ENCODE measurements at places on chromosomes 12 and 14.

- DNase-seq = no peak
Measured at GRCh38 chr12:121921066-121921465, 2.7 kb downstream of the CFAP251 start.

DNA sequence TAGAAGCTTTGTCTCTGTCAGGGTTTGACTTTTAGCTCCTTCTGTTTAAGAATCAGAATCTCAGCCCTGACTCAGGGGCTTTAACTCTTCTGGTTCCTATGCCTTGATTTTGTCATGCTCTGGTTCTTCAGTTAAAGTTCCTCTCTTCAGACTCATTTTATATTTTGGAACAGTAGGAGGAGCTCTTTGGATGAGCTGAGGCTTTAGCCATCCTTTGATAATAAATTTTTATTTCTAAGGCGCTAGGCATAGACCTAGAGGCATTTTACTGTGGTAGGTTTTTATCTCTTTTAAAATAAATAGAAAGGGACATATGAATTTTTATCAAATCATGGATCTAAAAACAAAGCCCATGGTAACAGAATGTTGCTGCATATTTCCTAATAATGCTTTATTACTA is 51.7 kb downstream of the ATP23 start:
- no peak for DNase-seq

DNA sequence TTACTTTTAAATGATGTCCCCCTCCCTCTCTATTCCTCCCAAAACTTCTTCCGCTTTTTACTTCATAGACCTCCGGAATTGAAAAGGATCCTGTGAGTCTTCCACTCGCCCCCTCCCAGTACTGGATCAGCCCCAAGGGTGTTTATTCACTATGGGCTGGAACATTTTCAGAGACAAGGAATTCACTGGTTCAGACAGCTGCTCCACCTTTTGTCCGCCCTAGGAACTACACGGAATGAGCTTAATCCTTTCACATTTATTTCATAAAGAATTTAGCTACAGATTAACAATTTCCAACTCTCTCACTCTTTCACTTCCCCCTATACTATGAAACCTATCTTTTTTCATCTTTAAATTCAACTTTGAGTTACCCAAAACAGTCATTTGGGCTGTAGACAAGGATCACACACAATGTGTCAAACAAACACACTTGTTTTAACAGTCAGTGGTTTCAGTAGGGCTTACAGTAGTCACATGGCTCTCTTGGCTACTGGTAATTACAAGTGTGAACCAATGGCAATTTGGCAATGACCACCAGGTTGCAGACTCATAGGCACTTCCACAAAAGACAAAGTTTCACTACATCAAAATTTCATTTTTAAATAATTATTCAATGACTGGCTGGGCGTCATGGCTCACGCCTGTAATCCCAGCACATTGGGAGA is 20.6 kb downstream of the CNIH1 start:
- no peak for DNase-seq

DNA sequence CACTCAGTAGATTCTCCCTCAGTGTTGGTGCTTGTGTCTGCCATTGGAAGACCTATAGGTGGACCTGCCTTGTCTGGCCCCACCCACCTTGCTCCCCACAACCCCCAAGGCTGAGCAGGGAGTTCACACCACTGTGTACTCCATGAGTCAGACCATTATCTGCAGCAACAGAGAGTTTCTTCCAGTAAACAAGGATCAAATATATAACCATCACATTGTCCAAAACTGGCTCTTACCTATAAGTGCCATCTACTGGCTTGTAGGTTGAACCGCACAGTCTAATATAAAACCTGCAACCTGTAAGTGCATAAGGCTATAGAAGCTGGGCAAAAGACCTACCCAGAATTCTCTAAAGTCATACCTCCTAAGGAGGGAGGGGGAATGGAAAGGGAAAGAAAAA is 7.9 kb downstream of the TAS2R13 start:
- no peak for DNase-seq

GRCh38 chr12:71721783-71722505 is 32.7 kb upstream of the RAB21 start:
- no peak for DNase-seq

- DNase-seq = no peak
Measured at GRCh38 chr14:23895480-23895879, 58.1 kb upstream of the DHRS4 start.

DNA sequence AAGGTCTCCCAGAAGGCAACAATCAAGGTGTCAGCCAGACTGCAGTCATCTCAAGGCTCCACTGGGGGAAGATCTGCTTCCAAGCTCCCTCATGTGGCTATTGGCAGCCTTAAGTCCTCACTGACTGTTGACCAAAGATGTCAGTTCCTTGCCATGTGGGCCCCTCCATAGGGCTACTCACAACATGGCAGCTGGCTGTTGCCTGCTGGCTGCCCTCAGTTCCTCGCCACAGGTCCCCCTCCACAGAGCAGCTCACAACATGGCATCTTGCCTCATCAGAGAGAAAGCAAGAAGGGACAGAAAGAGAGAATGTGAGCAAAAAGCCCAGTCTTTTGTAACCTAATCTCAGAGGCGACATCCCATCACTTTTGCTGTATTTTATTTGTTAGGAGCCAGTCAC is 34.4 kb upstream of the EGLN3 start:
- DNase-seq = no peak

DNA sequence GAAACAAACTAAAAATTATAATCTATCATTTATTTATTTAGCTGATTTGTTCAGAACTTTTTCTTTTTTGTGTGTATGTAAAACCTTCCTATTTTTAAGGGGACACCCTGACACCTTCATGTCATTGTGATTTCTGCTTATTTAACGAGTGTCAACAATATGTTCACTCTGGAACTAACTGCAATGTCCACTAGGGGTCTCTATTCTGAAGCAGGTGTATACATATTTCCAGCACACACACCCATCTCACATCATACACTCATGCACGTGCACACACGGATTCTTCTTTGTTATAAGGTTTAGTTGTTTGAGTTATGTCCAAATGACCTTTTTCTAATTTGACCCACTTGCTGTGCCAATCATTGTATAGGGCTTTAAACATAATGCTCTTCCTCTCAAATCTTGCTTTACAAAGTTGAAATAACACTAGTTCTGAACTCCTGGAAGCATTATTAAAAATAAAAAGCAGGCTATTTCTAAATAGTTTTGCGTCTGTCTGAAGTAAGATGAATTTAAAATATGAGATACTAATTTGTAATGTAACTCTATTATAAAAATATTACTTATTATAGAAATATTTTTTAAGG is 15.5 kb downstream of the E2F7 start:
- DNase-seq = no peak

GRCh38 chr14:65502676-65503124 is 90.2 kb downstream of the FUT8 start:
- DNase-seq = no peak

- DNase-seq = no peak
Measured at GRCh38 chr12:78284417-78284816, 453.7 kb downstream of the NAV3 start.

GRCh38 chr14:62988967-62989366 is 56.3 kb downstream of the KCNH5 start:
- no peak for DNase-seq

DNA sequence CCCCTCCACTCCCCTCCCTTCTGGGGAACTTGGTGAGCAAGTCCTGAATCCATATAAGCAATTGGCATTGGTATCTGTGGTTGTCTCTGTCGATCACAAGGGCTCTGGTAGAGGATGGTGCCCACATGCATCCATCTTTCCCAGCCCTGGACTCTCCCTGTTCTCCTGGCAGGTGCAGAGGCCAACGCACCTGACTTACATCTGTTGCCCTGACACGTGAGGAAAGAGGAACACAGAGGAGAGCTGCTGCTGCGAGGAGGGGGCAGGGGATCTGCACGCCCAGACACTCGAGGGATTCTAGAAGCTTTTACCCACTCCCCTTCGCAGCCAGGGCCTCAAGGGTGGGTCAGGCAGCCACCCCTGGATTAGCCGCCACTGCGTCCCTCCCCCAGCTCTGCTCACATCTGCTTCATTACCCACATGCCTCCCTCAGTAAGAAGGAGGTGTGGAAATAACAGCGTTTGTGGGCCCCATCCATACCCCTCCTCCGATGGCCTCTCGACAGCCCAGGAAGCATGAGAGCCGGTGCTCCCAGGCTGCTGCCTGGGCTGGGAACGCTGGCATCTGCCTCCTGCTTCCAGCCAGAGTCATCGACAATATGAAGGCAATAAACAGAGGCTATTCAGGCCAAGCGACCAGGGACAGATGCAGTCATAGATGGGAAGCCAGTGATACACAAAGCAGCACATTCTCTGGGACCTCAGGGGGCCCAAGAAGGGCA is 56.5 kb downstream of the KDM2B start:
- no peak for DNase-seq

DNA sequence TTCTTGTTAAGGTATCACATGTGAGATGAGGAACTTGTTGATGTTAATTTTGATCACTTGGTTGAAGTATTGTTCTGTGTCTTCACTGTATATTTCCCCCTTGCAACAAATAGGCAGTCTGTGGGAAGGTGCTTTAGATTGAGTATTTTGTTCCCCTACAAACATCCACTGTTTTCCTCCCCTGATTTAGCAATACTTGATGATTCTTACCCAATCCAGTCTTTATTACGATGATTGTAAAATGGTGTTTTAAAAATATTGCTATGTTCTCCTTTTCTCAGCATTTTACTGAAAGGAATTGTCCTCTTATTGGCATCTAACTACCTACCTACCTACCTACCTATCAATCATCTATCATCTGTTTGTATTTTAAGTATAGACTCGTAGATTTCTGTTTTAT is 66.3 kb downstream of the ETNK1 start:
- no peak for DNase-seq

DNA sequence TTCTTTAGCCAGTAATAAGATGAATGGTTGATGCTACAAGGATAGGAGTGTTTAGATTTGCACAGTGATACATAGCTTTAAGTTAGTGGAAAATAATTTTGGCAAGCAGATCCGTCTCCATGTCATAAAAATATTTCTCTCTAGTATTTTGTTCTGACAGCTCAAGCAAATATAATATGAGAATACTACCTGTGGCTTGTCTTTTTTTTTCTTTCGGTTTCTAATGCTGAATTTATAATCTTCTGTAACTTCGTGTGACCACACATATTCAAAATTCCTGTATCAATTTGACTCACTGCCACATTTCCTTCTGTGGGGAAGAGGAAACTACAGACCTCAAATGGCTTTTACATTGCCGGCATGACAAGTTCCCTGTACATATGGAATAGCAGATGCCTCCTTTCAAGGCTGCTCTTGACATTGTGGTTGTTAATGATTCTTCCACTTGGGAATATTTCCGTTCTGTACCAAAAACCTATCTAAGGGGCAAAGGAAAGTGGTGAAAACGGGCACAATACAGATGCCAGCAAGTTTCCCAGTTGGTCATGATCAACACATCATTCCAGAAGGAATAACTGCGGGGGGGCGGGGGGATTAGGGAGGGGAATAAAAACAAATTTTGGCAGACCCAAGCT is 103.6 kb upstream of the CCDC91 start:
- no peak for DNase-seq

DNA sequence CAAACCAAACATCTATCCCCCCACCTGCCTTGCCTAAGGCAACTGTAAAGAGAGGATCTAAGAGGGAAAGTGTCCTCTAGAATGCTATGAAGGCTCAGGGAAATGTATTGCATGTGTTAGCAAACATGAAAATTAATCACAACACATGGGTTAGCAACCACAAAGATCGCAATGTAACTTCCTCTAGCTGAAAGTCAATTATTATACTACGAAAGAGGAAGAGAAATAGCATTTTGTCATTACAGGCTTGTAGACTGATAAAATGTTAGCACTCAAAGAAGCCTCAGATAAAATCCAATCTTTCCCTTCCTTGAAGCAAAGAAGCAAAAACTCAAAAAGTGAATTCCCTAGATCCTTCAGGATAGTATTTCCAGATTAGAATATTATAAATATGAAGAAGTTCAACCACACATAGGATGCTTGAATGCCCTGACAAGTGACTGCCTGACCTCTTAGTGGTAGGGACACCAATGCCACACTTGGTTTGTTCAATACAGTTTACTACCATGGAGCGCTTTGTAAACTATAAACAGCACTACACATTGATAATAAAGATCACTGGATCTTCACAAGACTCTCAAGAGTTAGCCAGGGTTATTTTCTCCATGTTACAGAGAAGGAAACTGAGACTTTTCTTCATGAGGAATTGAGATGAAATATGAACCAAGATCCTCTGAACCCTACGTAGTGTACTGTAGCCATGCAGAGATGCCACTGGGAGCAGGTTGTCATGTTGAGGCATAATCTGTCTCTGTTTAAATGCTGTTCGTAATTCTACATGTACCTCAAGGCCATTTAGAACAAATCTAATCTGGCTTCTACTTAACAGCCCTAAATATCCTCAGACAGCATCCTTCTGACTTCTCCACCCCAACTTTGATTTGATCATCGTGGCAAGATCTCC is 100.7 kb downstream of the ITPR2 start:
- DNase-seq = no peak

- DNase-seq = no peak
Measured at GRCh38 chr12:76180401-76181277, 96.2 kb upstream of the NAP1L1 start.

- DNase-seq = no peak
Measured at GRCh38 chr14:68140076-68140741, 320.6 kb downstream of the RAD51B start.

DNA sequence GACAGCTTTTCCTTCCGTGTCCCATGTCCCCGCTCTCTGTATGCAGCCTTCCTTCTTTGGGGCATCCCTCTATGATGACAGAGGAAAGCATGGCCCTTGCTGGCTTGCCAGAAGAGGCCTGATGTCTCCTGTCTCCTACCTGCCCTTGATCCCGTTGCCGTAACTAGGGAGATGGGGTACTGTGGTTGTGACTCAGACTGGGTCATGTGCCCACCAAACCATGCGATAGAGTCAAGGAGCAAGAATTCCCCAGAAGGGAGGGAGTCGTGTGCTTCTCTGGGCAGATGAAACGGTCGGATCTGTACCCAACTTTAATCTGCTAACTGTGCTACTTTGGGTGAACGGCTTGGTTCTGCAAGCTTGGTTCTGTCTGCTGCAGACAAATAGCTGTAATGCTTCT is 99.1 kb upstream of the DYNC1H1 start:
- no peak for DNase-seq

DNA sequence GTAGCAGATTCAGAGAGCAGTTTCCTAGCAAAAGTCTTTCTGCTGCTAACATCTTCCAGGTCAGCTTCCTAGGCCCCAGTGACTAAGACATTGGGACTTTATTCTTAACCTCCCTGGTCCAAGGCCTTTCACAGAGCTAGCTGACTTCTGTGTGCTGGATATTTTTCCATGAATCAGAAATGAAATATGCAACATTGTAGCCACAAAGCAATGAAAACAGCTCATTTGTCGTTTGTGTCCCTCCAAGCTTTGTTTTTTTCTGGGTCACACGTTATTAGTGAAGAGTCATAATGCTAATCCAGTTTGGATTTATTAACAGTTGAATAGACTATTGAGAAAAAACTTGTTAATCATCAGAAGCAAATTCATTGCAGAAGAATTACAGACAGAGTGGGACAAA is 82.4 kb downstream of the ARF6 start:
- DNase-seq = no peak

- no peak for DNase-seq
Measured at GRCh38 chr12:114286145-114286544, 119.8 kb downstream of the TBX5 start.

- no peak for DNase-seq
Measured at GRCh38 chr12:126936181-126936851, 1330.7 kb upstream of the TMEM132C start.

All from activated CD4-positive, alpha-beta T cell treated with anti-CD3 and anti-CD28 coated beads for 1 hour (primary cell).